ENCODE measurements at places on chromosomes 5 and 9. TPM values are rescaled to one million over a fixed set of nuclear protein-coding genes. Genes with fewer than 3 reads are reported as not detected.

The SAPCD2 gene
- 28.0 TPM for total RNA-seq

The CPEB4 gene
- 9.0 TPM for total RNA-seq

The PCDHA9 gene
- 0.04 TPM for total RNA-seq

The FABP6 gene
- total RNA-seq, result 0.87 TPM

The NRARP gene
- total RNA-seq, result 3.9 TPM

The PPP3R2 gene
- not detected for total RNA-seq

The PCDHB11 gene
- 0.07 TPM for total RNA-seq

The SLC46A2 gene
- total RNA-seq, result not detected

The CDH12 gene
- not detected for total RNA-seq

The MBLAC2 gene
- 3.1 TPM for total RNA-seq

The MYORG gene
- total RNA-seq, result 4.3 TPM

The CBY3 gene
- total RNA-seq, result not detected

The TICAM2 gene
- total RNA-seq, result 0.73 TPM

The NR2F1-AS1 gene
- 4.0 TPM for total RNA-seq

The SLC4A9 gene
- not detected for total RNA-seq

The TMC1 gene
- total RNA-seq, result 0.20 TPM

The PALM2AKAP2 gene
- 0.49 TPM for total RNA-seq

The C9 gene
- total RNA-seq, result not detected

The DAB2IP gene
- 13.2 TPM for total RNA-seq

The WWC1 gene
- 79.0 TPM for total RNA-seq

The SPINK4 gene
- total RNA-seq, result not detected

The LOX gene
- 2.0 TPM for total RNA-seq

The AQP7 gene
- total RNA-seq, result 0.35 TPM

All from A549 treated with RU486 at 1 μM for 4 hours (cell line).